ENCODE measurements at places on chromosomes 7 and 10. TPM values are rescaled to one million over a fixed set of nuclear protein-coding genes. Genes with fewer than 3 reads are reported as not detected.

GRCh38 chr7:42939457-42940240 lies 7.5 kb downstream of the MRPL32 start:
- DNase-seq, result no peak

DNA sequence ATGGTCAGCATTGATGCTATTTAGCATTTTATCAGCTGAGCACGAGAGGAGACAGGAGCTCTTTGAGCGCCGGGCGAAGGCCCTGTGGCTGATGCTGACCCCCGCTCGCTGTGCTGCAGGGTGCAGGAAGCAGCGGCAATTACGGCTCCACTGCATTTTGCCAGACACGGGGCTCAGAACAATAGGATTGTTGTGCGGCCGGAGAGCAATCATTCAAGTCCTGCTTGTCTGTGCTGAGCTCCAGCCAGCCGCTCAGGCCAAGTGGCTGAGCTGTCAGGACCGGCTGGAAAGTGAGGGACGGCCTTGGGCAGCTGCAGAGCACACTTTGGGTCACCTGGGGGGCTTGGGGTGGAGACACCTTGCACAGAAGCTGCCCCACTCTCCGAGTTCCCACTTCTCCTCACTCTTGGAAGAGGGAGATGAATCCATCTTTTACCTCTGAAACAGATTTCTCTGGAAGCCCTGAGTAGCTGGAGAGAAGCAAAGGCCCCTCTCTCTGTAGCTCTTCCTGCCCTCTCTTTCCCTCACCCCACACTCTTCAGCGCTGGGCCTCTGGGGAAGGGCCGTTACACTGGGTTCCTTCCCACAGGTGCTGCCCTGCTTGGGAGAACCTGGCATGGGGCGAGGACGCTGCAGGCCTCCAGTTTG lies 17.3 kb upstream of the ADARB2 start:
- no peak for DNase-seq

GRCh38 chr10:42877496-42878030 lies 95.0 kb downstream of the BMS1 start:
- DNase-seq, result no peak

DNA sequence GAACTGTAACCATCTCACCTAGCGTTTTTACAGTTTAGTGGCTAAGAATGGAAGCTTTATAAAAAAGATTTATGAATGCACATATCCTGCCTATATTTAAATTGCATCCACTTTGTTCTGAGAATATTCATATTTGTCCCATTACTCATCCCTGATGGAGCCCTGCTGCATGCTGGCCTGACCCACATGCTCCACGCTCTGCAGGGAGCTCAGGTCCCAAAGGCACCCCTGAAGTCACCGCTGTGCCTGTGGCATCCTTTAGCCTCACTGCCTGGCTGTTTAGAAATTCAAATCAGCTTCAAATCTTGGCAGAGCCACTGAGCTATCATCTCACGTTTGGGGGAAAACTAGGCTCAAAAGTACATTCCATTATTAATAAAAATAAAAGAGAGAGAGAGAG lies 24.4 kb downstream of the C10orf90 start:
- no peak for DNase-seq

The GLCCI1 gene
- 1.2 TPM for polyA plus RNA-seq

DNA sequence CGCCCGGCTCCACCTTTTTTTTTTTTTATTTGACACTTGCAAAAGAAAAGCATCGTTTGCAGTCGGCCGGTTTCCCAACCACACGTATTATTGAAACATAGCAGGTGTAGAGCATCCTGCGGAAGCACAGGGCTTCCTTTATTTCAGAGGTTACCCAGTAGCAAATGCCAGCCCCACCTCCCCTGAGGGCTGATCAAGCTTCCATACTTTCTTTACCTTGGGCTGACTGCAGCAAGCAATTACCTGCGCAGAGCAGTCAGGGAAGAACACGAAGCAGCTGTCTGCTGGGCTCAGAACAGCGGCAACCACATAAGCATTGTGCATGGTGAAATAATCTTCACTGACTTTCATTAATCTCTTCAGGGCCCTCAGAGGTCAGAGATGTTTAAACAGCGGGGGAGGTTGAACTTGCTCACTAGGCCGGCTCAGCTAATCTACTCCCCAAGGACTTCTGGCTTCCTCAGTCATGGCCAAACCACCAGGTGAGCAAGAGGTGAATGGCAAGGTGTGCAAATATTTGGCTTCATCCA lies 784.7 kb upstream of the AUTS2 start:
- DNase-seq, result peak; percentile 14

DNA sequence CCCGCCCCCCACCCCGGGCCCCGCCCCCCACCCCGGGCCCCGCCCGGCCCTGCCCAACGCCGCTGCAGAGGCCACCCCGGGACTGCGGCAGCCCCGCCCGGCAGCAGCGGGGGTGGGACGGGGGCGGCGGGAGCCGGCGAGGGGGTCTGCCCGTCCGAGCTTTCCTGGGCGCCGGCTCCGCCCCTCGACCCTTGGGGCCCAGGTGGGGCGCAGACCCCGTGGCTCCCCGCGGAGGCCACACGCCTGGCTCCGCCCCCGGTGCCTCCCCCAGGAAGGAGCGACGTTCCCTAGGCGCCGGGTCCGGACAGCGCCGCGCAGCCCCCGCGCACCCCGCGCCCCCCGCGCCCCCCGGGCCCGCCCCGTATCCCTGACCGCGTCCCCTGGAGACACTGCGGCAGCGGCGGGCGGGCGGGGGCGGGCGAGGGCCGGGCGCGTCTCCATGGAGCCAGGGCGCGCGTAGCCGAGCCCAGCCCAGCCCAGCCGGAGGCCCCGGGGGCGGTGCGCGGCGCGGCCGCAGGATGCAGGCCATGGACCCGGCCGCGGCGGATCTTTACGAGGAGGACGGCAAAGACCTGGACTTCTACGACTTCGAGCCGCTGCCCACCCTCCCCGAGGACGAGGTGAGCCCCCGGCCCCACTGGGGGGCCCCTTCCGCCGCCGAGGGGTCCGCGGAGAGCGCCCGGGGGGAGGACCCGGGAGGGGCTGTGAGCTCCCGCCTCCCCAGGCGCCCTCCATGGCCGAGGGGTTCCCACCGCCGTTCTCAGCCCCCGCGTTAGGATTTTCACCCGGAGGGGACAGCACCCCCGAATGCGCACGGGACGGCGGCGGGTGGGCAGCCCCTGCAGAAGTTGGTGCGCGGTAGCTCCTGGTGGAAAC lies at the start of gene KNDC1:
Gene KNDC1 (plus strand): TSS at position 270 of the 876 bp plus-strand sequence. CDS start 249 bp downstream, at position 519.
- no peak for DNase-seq

GRCh38 chr10:4004990-4005389 lies 220.0 kb upstream of the KLF6 start:
- no peak for DNase-seq

DNA sequence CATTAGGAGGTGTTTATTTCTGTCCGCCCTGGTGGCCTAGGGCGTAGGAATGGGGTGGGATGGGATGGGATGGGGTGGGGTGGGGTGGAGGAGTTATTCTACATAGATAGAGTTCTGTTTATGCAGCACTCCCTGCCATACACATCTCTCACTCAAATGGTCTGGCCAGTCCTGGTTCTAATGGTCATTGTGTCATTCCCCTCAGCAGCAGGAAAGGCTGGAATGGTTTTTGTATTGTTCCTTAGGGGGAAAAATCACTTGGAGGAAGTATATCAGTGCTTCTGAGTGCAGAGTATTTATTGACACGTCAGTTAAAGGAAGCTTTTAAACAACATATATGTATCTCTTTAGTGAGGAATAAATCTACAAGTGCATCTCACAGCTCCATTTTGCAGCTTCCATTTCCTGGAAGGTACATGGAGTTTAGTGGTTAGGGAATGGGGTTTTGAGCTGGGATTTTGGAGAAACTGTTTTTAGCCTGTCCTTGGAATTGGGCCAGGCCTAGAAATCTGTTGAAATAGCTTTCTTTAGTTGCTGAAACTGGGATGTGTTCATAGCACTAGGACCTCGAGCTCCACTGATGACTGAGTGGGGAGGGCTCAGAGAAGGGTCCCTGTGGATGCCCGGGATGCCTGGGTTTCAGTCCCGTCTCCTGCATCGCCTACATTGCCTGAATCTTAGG lies 8.3 kb downstream of the TSPAN14 start:
- DNase-seq, result no peak

GRCh38 chr7:36568452-36568849 lies 155.8 kb downstream of the AOAH start:
- DNase-seq, result no peak

The GPR26 gene
- not detected for polyA plus RNA-seq

GRCh38 chr10:15737656-15738055 lies 17.9 kb upstream of the ITGA8 start:
- DNase-seq, result no peak

DNA sequence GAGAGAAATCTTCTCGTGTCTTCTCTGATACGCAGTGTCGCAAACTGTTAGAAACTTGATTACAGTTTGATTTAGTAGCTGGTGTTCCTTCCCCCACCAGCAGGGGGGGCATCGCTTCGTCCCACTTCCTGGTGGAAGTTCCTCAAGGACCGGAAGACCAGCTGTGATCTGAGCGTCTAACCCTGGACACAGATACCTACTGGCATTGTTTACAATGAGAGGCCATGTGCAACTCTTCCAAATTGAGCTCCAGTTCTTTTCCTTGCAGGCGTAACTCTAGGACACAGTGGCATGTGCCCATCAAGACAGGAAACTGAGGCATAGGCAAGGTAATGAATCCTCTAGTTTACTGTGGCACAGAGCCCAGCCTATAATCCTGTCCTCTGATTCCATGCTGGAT lies 219.0 kb downstream of the CCDC3 start:
- DNase-seq, result peak; percentile 66

The NEURL1 gene
- 0.12 TPM for polyA plus RNA-seq

The CREB5 gene
- 0.69 TPM for polyA plus RNA-seq

The OGDHL gene
- 0.22 TPM for polyA plus RNA-seq

The RBP3 gene
- not detected for polyA plus RNA-seq

- DNase-seq, result no peak
Measured at GRCh38 chr10:43124094-43124521, 14.1 kb upstream of the CSGALNACT2 start.

DNA sequence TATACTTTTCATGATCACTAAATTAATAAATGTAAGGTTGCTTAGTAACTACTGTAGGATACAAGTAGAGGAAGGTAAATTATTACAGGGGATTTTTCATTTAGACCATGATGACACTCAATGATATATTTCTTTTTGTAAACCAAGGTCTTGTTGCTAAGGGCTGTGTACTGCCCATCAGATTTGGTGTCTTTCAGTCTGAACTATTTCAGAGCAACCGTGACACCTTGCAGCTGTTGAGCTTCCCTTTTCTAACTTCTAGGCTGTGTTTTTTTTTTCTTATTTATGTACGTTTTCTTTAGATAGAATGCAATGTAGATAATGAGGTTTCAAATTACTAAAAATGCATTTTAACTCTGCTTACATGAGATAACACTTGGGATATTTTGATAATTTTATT lies 292.0 kb upstream of the MBL2 start:
- DNase-seq, result no peak
